Kidney (tissue), 22 donors: ENCODE measurements at places on chromosomes 2 and 18. TPM values are rescaled to one million over a fixed set of nuclear protein-coding genes. Genes with fewer than 3 reads are reported as not detected.

The GALR1 gene
- not detected for polyA plus RNA-seq

The PARD6G gene
- 10.7 TPM for polyA plus RNA-seq

The GPR155 gene
- polyA plus RNA-seq, result 8.1 TPM

DNA sequence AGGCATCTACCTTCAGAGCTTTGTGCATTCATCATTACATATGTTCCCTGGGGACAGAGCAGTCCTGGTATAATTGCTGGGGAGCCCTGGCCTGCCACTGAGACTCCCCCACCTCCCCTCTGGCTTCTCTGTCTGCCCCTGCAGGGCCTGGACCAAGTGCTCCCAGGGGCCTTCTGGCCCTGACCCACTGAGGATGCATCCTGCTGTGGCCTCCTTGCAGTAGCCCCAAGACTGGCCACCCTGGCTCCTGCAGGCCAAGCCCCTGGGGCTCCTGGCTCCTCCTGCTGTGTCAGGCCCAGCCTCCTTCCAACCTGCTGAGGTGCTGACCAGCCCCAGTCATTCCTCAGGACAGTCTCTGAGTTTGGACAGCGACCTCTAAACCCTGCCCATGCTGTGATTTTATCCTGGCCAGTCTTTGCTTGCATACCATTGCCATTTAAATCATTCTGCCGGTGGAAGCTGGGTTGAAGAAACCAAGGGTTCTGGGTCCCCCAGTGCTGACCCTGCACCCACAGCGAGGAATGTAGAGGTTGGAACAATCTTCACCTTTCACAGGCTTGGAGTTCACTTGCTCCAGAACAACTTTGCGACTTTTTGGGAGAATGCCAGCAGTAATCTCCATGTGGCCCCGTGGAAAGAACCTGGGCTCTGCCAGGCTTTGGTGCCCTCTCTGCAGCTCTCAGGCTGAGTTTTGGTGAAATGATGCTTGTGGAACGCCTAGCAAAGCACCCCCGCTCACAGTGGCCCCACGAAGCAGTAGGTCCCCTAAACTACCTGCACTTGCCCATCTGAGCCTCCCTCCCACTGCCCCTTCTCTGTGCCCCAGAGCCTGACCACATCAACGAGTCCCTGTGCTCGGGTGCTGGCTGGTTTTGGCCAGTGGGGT lies 167.3 kb upstream of the GLI2 start:
- DNase-seq, result peak; percentile 55

DNA sequence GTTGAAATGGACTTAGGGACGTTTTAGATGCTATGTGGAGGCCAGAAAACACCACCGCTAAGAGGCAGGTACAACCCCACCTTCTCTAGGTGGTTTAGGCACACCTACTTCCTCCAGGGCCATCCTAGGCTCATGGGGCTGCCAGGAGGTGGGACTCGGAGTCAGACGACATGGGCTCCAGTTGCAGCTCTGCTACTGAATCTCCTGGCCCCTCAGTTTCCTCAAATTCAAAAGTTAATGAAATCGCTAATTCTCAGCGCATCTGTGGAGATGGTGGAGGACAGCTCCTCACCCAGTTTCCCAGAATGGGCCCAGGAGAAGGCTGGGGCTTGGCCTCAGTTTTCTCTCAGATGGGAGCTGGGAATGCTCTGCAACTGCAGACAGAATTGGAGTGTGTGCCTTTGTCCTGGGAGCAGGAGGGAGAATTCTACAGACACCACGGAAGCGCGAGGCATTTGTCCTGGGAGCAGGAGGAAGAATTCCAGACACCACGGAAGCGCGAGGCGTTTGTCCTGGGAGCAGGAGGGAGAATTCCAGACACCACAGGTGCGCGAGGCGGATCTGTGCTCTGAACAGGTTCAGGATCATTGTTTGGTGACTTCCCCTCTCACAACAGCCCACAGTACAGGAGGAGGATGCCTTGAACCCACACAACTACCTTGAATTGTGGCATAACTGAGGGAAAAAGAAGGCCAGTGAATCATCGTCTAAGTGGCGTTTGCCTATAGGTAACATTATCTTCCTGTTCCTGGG lies 103.7 kb upstream of the PXDN start:
- peak; percentile 3 for DNase-seq
